ENCODE measurements at places on chromosomes 1 and 21.

DNA sequence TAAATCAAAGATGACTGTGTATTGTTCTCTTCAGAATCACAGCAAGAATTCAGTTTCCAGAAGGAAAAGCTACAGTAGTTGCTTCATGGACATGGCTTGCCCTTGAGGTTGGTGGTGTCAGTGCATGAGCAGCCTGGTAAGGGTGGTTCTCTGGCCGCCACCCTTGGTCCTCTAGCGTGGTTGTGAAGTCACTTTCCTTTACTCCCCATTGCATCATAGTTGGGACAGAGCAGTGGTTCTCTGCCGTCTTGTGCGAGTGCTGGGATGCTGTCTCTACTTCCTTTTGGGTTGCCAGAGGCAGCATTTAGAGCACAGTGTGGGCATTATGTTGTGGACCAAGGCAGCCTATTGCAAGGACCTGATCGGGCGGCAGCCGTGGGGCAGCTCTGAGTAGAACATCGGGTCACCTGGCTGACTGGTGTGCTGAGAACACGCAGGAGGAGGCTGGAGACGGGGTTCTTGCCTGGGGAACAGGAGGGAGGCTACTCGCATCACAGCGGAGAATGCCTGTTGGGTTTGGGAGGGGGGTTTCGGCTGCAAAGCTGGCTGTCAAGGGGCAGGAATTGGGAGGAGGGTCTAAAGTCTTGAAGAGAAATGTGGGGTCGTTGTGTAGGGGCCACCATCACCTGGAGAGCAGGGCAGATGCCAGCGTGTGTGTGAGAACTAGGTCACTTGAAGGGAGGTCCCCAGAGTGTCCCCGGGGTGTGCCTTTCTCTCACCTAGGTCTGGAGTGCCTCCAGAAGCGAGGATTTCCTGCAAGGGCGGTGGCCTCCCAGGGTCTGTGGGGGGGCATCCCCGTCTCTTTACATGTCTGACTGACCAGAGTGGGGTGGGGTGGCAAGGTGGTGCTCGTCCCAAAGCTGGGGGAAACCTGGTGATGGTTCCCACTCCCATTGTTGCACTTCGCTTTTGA, 6.3 kb downstream of the ARF1 start:
- DNase-seq, result no peak

- no peak for DNase-seq
Observed at GRCh38 chr1:207948536-207949250, 37.8 kb upstream of the CD34 start.

DNA sequence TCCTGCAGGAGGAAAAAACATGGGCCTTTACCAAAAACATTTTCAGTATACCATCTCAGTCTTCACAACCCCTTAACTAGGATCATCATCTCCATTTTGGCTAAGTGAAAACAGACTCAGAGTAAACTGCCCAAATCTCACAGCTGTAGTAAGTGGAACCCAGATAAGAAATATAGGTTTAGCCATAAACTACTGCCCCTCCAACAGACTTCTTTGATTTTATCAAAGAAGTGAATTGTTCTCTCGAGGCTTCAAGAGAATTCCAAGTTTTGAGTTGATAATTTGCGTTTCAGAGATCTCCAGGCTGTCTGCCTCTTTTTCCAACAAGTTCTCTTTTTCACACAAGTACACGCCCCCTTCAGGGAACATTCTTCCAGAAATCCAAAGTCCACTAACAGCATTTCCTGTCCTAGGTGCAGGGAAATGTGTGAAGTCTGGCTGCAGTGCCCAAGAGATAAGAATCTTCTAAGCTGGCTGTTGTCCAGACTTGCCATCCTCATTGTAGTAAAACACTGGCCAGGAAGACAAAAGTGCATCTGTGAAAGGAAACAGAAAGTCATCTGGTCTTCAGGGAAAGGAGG, 30.8 kb downstream of the RNF19B start:
- no peak for DNase-seq

GRCh38 chr1:27074175-27074780, 61.6 kb upstream of the TENT5B start:
- no peak for DNase-seq

GRCh38 chr1:183065168-183065706, 42.0 kb downstream of the LAMC1 start:
- no peak for DNase-seq
